PC-9 (cell line): ENCODE measurements at places on chromosomes 7 and 10.

DNA sequence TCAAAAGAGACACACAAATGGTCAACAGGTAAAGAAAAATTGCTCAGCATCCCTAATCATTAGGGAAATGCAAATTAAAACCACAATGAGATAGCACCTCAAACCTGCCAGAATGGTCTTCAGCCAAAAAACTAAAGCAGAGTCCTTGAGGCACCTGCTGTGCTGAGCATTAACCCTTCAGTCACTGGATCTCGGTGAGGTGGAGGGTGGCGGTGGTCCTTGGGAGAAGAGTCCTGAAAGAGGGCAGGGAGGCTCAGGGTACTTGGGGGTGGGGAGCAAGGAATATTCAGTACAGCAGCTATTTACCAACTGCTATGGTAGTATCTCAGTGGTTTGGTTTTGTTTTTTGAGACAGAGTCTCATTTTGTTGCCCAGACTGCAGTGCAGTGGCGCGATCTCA is 7.1 kb downstream of the KIAA1549 start:
- no peak for DNase-seq

DNA sequence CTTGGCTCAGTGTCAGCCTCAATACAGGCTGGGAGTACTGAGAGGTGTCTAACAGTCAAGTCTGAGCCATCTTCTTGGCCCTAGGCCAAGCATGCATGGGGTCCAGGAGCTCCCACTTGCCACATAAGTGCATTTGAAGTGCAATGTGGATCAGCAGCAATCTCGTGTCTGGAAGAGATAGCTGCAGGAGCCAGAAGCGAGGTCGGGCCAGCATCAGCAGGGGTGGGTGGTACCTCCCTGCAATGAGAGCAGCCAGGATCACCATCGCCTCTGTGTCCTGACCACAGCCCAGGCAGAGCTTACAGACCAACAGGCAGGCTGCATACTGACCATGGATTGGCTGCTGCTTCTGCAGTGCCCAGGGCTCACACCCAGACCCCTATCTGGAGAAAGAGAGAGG is 83.0 kb upstream of the CXCL12 start:
- DNase-seq: no peak

GRCh38 chr10:121600611-121601010 is 2.4 kb upstream of the FGFR2 start:
- no peak for DNase-seq

- no peak for DNase-seq
These were observed 55.4 kb downstream of the FAM241B start for GRCh38 chr10:69685426-69685801.

GRCh38 chr7:26293569-26294308 is 2.1 kb downstream of the SNX10 start:
- DNase-seq: no peak

- no peak for DNase-seq
These were observed 65.7 kb upstream of the INSIG1 start for GRCh38 chr7:155231941-155232340.

GRCh38 chr10:2427412-2427811 is 639.9 kb upstream of the PFKP start:
- DNase-seq: no peak

- DNase-seq: no peak
These were observed 2.9 kb upstream of the SGCE start for GRCh38 chr7:94658826-94659225.

DNA sequence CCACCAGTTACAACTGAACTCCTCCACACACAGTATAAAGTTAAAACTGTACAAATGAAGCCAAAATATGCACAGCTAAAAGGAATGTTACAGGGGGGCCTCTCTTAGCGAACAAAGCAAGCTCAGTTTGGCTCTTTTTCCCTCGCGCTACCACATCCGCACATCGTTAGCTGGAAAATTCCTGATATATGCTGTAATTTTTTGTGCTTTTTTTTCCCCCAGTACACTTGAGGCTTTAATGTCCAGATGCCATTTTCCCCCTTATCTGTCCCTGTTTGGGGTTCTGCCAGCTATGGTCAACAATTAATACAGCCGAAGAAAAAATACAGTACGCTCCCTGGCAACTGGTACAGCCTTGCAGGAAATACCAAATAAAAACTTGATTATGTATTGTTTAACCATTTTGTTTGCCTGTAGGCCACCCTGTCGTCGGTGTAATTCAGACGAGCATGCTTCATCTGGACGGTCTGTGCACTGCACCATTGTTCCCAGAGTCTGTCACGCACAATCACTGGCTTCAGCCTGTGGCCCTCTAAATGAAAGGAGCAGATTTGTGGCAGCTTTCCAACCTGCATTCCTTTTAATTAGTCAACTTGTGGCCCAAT is 108.1 kb upstream of the FAM133B start:
- DNase-seq: no peak

DNA sequence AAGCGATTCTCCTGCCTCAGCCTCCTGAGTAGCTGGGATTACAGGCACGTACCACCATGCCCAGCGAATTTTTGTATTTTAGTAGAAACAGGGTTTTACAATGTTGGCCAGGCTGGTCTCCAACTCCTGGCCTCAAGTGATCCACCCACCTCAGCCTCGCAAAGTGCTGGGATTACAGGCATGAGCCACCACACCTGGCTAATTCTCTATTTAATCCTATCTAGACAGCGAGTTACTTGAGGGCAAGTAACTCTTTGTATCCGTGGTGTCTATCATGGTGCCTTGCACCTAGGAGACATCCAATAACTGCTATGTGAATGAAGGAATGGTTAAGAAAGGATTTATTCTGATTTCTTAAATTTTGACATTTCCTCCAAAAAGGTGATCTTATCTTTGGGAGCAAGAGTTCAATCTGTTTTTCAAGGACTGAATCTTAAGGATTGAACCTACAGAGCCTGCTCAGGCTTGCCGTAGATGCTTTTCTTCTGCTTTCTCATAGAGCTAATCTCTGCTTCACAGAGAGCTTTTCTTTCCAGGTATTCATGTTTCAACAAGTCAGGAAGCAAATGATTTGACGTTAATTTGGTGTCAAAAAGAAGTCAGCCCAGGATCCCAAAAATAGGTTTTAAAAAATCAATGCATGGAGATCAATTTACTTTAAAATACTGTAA is 101.6 kb downstream of the CUL2 start:
- DNase-seq: no peak

DNA sequence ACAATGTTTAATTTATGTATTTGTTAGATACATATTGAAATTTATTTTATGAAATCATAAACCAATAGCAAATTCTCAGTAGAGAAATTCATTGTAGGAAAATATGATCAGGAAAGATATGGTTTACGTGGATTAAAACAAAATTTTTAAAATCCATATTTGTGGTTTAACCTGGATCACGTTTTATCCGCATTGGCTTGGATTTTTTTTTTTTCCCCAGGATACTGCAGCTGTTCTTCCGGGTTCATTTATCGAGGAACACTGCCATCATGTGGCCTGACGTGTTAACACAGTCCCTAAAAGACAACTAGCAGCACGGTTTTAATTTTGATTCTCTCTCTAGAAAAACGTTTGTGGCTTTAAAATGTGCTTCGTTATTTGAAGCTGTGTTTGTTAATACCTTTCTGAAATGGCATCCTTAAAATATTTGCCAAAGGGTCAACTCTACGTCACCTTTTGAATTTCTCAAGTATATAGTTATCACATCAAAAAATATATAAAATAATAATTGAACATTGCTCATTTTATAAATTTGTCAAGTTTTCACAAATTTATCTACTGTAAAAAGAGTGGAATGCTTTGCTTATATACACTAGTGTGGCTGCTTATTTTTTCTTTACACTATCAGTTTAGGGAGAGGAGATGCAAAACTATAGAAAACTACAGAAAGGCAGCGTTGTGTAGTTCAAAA is 8.7 kb upstream of the ASB4 start:
- DNase-seq: peak; percentile 54

GRCh38 chr7:134104166-134104565 is 23.0 kb upstream of the LRGUK start:
- DNase-seq: no peak

- DNase-seq: peak; percentile 27
These were observed 8.9 kb downstream of the PDE1C start for GRCh38 chr7:32061346-32061745.

DNA sequence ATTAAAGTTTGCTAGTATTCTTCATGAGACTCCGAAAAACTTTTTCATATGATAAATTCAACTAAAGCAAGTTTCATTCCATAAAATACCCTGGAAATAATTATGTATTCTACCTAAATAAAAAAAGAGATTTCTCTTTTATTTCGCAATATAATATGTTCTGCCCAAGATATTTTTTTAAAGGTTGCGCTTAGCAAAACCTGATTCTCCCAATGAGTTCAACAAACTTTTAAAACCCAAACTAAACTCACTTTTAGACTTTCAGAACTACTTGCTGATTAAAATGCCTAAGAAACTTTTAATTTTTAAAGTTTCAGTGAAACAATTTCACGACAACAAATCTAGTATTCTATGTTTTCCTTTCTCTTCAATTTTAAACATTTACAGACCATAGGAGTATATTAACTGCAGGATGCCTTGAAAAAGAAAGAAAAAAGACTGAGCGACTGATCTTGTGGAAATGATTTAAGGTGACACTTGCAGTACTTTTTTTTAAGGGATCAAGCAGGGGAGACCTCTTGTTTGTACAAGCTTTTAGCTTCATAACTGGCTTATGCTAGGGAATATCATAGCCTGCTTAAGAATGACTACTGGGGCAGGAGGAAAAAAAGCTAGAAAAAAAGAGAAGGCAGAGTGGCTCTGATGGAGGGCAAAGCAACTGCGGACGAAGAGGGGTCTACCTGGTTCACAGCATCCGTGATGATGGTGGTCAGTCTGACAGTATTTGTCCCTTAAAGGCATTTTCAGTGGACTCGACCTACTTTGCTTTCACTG is 1.5 kb downstream of the ZNF800 start:
- DNase-seq: no peak

DNA sequence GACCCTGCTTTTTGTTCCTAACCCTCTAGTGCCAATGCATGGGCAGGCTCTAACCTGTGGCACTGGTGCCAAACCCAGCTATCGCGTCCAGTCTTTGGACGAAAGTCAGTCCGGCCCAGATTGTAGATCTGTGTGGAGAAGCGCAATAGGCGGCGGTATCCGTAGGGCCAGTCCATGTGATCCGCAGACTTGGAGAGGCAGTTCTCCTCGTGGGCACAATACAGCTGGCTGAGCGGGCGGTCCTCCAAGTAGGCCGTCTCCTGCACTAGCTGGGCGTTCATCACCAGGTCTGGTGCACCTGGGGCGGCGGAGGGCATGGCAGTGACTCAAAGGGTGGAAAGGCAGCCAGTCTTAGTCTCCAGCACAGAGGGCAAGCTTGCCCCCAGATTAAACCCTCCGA is 14.5 kb downstream of the LOXL4 start:
- DNase-seq: no peak

- peak; percentile 38 for DNase-seq
These were observed 1.3 kb downstream of the ANKRD16 start for GRCh38 chr10:5888351-5888750.

- DNase-seq: peak; percentile 76
These were observed 33.4 kb upstream of the PPP3CB start for GRCh38 chr10:73529089-73529832.

DNA sequence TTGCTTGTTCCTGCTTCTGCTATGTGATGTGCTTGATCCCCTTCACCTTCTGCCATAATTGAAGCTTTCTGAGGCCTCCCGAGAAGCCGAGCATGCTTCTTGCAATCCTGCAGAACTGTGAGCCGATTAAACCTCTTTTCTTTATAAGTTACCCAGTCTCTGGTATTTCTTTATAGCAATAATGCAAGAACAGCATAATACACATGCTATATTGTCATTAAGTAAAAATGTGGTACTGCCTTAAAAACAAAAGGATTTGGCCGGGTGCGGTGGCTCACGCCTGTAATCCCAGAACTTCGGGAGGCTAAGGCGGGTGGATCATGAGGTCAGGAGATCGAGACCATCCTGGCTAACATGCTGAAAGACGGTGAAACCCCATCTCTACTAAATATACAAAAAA is 59.6 kb upstream of the ANAPC16 start:
- no peak for DNase-seq

GRCh38 chr10:124562425-124563060 is 100.9 kb downstream of the LHPP start:
- DNase-seq: no peak

DNA sequence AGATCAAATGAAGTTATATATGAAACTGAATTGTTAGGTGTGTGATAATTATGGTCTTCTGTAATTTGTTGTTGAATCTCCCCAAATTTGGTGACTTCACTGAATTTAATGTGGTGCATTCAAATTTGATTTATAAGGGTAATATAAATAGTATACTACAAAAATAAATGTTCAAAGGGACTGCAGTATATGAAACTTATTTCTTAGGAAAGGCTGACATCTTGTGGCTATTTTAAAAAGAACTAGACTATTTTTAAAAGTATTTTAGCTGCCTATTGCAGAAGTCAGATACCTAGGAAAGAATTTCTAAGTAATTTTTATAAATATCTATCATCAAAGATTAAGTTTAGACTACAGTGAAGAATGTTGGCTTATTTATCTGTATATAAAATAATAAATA is 36.6 kb downstream of the ATRNL1 start:
- no peak for DNase-seq

DNA sequence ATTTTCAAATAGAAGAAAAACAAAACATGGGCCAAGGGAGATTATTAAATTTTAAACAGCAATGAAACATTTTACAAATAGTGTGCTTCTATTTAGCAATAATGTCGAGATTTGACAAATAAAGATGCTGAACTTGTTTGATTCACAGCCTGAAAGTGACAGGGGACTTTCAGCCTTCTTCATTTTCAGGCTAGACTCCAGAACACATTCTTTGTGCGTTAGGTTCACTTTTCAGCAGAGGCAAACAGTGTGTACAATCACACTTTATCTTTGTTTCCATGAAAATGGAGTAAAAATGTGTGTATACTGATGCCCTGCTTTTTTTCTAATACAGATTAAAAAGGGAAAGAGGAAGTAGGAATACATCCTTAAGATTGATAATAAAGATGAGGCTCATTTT is 35.6 kb downstream of the FAM171A1 start:
- DNase-seq: no peak

GRCh38 chr7:112084520-112084971 is 121.7 kb downstream of the DOCK4 start:
- DNase-seq: no peak

GRCh38 chr10:100766693-100767421 is 21.5 kb downstream of the PAX2 start:
- DNase-seq: no peak

- DNase-seq: no peak
These were observed 57.4 kb upstream of the INHBA start for GRCh38 chr7:41760293-41760692.

- no peak for DNase-seq
These were observed 837.8 kb upstream of the COBL start for GRCh38 chr7:52154382-52154781.

GRCh38 chr7:157035302-157035701 is 24.8 kb upstream of the MNX1 start:
- no peak for DNase-seq
